AG09319 (cell line): ENCODE measurements at places on chromosomes 1 and 21.

DNA sequence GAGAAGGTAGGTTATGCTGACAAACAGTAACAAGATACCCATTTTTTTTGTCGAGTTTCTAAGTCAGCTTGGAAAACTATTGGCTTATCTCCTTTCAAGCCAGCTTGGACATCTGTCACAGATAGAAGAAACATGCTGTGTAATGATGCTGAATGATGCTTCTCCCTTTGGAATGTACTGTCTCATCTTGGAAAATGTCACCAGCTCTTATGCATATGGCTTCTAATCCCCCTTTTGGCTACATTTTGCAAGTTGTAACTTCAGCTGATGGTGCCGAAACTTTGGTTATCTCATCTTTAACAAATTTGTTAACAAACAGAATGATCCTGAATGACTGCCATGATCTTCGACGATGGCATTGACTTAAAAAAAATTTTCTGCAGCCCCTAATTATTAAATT is 68.8 kb upstream of the ST6GALNAC3 start:
- no peak for DNase-seq

GRCh38 chr1:156483397-156483796 is 17.2 kb downstream of the MEF2D start:
- DNase-seq: no peak

DNA sequence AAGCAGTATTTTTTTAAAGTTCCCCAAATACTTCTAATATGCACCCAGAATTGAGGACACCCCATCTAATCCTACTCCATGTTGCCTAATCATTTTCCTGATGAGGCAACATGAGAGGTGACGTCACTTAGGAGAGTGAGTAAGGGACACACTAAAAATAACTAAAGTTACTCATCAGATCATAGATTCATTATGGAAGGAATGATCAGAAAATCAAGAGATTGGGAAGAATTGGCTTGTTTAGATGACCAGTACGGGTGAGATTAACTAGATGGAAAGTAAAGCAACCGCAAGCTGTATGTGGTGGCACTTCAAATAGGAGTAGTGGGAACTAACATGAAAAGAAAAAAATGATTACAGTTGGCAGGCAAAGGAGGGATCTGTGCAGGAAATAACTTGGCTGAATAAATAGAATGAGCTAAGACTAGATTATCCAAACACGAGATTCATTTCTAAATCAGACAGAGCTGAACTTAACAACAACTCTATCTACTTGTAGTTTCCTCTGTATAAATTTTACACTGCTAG is 61.4 kb upstream of the CXADR start:
- DNase-seq: no peak

DNA sequence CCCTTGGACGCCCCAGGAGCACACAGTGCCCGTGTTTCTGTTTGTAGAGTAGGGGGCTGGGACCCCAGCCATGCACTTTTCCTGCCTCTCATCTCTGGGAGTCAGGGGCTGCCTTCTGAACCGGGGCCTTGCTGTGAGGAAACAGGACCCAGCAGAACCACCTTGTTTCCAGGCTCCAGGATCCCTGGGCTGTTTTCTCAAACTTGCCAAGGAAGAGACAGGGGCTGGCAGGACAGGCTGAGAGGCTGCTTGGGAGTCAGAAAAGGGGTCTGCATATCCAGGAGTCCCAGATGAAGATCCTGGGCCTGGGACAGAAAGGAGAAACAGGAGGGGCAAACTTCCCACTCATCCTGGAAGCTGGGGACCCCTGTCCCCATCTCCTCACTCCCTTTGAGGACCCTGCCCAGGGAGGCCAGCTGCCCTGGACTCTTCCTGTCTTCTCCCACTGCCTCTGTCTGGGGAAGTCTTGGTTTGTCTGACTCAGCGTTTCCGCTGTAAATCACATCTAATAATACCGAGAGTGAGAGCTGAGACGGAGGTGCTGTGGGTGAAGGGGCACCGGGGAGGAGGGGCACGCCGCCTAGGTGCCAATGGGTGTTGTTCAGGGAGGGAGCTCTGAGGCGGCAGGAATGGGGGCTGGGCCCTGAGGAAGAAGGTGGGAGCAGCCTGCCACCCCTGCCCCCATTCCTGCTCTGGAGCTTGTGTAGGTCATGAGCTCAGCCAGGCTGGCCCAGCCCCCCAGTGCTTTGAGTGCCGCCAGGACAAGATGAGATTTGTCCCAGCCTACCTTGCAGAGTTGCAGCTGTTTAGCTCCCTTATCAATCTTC is 16.7 kb downstream of the POU3F1 start:
- DNase-seq: no peak

- DNase-seq: no peak
Observed at GRCh38 chr1:2050793-2051682, 827 bp downstream of the PRKCZ start.

- DNase-seq: no peak
Observed at GRCh38 chr1:226489718-226490425, 58.7 kb upstream of the STUM start.

- no peak for DNase-seq
Observed at GRCh38 chr1:93114391-93114790, 35.3 kb downstream of the MTF2 start.

DNA sequence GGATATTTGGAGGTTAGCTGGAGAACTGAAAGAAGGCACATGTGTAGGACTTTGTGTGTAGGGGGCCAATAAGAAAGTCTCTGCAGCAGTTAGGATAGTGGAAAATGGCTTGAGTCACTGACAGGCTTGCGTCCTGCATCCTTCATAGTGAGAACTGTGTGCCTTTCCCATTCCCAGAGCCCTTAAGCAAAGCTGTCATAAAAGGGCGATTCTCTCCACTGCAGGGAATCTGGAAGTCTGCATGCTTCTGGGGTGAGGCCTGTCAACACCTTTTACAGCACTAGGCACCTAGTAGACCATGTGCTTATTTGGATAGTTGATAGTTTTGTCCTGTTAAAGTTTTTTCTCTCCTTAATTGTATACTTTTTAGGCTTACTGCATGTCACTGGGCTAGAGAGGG is 39.4 kb upstream of the MACF1 start:
- DNase-seq: no peak

DNA sequence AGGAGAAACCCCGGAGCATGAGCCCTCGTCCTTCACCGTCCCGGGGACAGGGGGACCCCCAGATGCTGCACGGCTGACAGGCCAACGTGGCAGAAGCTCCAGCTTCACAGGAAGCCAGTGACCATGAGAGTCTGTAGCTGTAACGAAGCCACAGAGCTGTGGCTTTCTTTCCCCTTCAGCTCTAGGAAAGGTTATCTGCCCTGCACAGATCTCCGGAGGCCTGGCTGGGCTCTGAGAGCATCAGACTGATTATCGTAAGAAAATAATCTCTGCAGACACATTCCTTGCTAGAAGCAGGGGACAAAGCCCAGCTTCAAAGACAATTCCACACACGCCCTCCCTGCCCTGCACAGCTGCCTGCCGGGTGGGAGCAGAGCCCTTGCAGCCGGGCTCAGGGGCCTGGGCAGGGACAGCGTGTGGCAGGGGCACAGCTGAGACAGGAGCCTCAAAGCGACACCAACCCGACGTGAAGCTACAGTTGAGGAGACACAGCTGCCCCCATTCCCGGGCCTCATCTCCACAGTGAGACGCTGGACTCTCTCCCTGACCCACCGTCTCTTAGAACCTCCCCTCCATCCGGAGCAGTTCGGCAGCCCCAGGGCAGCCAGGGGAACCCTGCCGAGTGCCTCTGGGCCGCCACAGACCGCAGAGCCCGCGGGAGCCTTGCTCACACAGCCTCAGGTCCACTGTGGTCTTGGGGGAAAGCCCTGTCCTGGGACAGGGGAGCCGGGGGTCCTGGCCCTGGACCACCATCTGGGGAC is 30.6 kb downstream of the POFUT2 start:
- no peak for DNase-seq

DNA sequence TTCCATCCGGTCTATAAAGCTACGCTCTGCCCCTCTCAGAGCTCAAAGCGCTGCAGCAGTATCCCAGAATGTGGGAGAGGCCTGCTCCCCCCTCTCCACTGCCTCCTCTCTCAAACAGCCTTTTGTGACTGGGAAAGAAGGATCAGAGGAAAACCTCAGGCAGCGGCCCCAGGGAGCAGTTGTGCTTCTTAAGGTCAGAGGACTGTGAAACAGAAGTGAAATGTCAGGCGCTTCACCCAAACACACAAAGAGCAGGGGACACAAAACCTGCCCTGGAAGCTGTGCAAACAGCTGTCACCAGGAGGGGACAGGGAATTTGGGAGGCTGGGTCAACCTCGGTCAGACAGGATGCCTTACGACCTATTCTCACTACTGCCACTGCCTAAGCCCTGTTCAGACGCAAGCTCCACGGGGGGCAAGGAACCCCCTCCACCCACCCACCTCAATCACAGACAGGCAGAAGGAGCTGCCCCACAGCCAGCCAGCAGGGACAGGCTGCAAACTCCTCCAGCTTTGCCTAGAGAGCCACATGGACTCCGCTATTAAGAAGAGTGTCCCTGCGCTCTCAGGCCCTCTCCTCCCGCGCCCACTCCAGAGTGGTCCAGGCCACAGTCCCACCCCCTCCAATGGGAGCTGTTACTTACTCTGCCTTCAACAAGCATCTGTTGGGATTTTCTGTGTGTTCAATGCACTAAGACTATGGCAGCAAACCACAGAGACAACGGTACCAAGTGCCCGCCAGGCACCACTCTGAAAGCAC is 14.6 kb downstream of the SSBP3 start:
- no peak for DNase-seq

DNA sequence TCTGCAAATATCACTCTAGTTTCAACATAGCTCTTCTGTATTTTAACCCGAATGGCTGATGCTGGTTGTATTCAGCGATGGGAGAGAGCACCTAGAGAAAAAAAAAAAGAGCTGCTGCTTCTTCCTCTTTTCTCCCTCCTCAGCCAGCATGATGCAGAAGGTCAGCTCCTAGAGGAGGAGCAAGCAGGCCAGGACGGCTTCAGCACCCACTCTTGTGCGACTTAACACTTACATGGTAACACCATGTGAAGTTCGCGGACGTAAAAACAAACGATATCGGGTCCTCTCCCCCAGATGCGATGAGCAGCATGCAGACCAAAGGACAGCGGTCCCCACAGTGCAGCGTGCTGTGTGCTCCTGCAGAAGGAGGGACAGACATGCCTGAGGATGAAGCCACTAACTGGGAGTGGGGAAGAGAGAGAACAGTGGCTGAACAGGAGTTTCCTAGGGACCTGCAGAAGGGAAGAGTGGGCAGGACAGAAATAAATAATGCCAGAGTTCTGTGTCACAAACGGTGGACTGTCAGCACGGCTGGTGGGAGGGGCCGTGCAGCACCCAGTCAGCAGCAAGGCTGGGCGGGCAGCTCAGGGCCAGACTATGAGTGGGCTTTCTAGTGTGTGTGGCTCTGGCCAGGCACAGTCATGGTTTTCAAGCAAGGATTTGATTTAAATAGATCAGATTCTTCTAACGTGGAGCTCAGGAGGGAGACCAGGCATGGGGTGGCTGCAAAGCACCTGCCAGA is 11.4 kb upstream of the B3GALT5 start:
- DNase-seq: no peak

- DNase-seq: no peak
Observed at GRCh38 chr1:158146739-158147138, 34.0 kb upstream of the CD1D start.

DNA sequence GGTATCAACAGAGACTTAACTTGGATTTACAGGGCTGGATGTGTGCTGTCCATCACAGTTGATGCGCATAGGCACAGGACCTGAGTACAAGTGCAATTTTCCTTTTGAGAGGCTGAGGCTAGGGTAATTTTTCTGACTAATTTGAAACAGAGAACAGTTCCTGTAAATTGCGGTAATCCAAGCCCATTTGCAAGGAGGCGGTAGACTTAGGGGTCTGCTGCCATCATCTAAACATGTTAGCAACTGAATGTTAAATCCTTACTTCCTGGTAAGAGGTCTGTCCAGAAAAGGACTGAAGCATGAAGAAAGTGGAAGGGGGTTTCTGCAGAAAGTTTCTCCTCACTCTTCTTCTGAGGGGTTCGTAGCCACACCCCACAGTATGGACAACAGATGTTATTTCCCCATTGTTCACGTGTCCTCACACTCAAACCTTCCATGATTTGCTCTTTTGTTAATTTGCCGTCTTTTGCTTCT is 23.7 kb upstream of the C1orf198 start:
- DNase-seq: no peak

DNA sequence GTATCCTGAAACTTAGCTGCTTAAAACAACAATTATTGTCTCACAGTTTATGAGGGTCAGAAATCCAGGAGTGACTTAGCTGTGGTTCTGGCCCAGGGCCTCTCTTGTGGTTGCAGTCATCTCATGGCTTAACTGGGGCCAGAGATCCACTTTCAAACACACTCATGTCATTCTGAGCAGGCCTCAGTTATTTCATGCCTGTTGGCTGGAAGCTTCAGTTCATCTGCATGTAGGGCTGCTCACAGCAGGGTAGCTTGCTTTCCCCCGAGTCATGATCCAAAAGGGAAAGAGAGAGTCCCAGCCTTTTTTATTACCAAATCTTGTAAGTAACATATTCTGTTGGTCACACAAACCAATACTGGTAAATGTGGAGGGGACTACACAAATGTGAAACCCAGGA is 96.6 kb upstream of the B3GALT2 start:
- DNase-seq: no peak

DNA sequence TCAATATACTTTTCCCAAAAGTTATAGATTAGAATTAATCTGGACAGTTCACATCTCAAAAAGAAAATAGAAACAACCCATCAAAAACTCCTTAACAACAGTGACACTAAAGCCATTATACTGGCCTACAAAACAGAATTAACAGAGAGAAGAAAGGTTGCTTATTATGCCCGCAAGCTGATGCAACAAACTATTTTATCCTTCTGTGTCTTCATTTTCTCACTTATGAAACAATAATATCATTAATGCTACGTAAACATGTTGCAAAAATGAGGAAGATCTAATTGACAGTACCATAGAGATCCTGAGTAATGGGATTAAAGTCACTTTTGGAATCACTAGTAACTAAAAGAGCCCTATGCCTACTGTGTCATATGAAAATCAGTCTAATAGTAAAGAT is 32.6 kb downstream of the LPGAT1 start:
- no peak for DNase-seq

- peak; percentile 48 for DNase-seq
Observed at GRCh38 chr1:167687919-167688519, 33.8 kb upstream of the MPZL1 start.

GRCh38 chr1:113657126-113657525 is 102.2 kb downstream of the PHTF1 start:
- no peak for DNase-seq

- DNase-seq: no peak
Observed at GRCh38 chr1:3183411-3183810, 114.4 kb downstream of the PRDM16 start.
